ENCODE measurements at places on chromosomes 3 and 15. TPM values are rescaled to one million over a fixed set of nuclear protein-coding genes. Genes with fewer than 3 reads are reported as not detected.
A peak's percentile ranks its signal among the peaks of the same experiment; 100 is the strongest.

Gene SOX14
- total RNA-seq = not detected

Gene FBXW12
- not detected for total RNA-seq

GRCh38 chr15:42594095-42594494 is 18.7 kb downstream of the STARD9 start:
- no peak for DNase-seq

Gene CCDC39
- total RNA-seq = not detected

Gene TMEM266
- not detected for total RNA-seq

DNA sequence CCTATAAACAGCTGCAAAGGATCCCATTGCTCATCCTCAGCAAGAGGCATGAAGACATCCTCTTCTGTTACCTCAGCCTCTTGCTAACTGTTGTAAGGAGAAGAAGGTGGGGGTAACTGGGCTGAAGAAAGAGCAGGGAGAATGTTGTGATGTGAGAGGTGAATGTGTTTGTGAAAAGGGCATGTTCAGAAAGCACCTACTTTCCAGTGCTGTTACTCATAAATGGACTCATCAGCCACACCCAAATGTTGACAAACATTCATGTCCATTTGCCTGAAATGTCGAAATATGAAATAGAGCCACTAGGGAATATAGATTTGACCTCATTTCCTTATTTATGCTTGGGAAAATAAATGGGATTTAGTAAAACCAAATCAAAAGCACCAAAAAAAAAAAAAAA is 12.6 kb downstream of the SLC24A1 start:
- DNase-seq = no peak

Gene CLDN1
- 0.62 TPM for total RNA-seq

- DNase-seq = peak; percentile 48
These were observed 31.0 kb upstream of the KLHL25 start for GRCh38 chr15:85825719-85826118.

GRCh38 chr3:112858410-112859069 is 11.9 kb upstream of the CD200R1L start:
- DNase-seq = no peak

DNA sequence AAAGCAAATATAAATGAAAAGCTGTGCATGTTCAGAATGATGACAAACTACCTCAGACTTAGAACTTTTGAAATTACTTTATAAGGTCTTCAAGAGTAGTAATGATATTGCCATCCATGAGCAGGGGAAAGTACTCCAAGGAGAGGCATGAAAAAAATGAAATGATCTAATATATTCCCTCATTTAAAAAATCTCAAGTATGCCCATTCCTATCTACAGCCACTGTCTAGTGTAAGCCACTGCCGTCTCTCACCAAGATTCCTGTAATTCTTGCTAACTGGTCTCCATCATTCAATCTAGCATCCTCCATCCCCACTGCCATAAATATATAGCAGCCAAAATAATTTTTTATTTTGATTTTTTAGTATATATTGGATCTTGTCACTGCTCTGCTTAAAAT is 258.8 kb downstream of the PLOD2 start:
- peak; percentile 29 for DNase-seq

Gene PBRM1
- 54.0 TPM for total RNA-seq

Gene CCDC80
- total RNA-seq = 57.4 TPM

DNA sequence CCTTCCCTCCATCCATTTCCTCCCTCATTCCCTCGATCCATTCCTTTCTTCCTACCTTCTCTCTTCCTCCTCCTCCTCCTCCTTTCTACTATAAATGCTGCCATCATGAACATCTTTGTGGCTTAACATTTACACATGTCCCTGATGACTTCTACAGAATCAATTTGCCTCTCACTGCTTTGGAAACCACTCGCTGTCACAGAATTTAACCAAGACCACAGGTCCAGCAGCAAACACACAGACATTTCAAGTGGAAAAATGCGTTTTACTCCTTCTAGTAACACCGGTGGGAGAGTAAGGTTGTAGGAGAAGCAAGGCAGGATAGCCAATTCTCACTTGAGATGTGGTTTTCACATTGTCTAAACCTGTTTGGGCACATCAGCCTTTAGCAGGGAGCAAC is 101.4 kb upstream of the LRIG1 start:
- DNase-seq = no peak

Gene CDC25A
- 2.5 TPM for total RNA-seq

- DNase-seq = no peak
These were observed 31.9 kb downstream of the PDIA5 start for GRCh38 chr3:123098426-123099330.

DNA sequence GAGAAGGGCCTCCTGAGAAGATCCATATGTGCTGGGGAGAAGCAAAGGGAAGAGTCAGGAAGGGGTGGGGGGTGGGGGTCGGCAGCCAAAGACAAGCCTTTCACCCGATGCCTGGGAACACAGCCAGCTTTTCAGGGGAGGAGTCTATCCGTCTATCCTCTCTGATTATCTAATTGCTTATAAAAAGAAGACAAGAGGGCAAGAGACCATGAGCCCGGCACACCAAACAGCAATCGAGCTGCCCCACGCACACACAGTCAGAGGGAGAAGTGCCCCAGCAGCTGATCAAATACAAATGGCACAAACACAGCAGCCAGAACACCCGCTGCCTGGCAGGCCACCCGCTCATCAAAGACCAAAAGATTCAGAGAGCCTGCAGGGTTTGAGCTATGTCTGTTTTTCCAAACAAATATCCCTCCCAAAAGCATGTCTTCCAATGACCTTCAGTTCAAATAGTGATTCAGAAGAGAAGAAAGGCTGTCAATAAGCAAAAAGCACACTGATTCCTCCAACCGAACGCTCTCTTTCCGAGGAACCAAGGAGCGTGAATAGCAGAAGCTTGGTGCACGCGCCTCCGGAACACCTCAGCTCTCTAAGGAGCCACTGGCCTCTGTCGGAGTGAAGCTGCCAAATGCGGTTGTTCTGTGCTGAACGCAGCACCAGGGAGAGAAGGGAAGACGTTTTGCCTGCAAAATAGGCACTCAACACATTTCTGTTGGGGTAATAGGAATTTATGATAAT is 419.2 kb downstream of the OCA2 start:
- no peak for DNase-seq

- peak; percentile 67 for DNase-seq
These were observed 98.5 kb upstream of the CCDC80 start for GRCh38 chr3:112739252-112739965.

DNA sequence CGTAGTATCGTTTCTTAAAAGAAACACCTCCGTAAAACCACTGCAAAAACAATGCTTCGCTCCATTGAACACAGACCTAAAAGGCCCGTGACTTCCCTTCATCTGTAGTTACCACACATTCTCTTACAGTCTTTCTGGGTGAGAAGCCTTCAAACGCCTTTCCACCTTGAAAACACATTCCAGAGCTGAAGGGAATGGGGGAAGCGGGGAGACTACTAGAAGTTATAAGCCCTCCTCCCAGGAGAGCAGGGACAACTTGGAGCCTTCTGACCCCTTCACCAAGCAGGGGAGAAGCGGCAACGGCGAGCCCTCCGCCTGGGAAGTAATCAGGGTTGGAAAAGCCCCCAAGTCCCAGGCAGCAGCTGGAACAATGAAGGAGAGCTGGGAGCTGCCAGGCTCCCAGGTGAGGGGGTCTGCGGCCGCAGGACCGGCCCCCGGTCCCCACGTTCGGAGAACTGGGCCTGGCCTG is 461 bp downstream of the SECISBP2L start:
- peak; percentile 35 for DNase-seq

- DNase-seq = no peak
These were observed 28.6 kb upstream of the ITPKA start for GRCh38 chr15:41464889-41465580.

Gene CYP1A1
- not detected for total RNA-seq

Gene SEMA3F
- total RNA-seq = 0.51 TPM

GRCh38 chr15:49627407-49627877 is 6.6 kb downstream of the DTWD1 start:
- peak; percentile 87 for DNase-seq

Gene BFSP2
- total RNA-seq = not detected

Gene CGNL1
- total RNA-seq = 4.0 TPM

Gene MOBP
- total RNA-seq = not detected

- DNase-seq = no peak
These were observed 34.3 kb downstream of the ST6GAL1 start for GRCh38 chr3:186964616-186965015.

DNA sequence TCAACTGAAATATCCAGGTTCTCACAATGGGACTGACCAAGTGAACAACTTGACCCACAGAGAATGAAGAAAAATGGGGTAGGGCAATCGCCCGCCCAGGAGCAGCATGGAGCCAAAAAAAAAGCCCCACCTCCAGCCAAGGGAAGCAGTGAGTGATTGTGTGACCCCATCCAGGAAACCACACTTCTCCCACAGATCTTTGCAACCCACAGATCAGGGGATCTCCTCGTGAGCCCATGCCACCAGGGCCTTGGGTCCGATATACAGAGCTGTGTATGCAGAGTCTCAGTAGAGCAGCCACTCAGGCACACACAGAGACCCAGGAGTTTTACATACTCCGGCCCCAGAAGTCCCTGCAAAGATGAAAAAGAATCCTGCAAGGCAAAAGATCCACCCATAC is 35.7 kb downstream of the PYGO1 start:
- DNase-seq = no peak

Gene POPDC2
- total RNA-seq = 3.5 TPM

DNA sequence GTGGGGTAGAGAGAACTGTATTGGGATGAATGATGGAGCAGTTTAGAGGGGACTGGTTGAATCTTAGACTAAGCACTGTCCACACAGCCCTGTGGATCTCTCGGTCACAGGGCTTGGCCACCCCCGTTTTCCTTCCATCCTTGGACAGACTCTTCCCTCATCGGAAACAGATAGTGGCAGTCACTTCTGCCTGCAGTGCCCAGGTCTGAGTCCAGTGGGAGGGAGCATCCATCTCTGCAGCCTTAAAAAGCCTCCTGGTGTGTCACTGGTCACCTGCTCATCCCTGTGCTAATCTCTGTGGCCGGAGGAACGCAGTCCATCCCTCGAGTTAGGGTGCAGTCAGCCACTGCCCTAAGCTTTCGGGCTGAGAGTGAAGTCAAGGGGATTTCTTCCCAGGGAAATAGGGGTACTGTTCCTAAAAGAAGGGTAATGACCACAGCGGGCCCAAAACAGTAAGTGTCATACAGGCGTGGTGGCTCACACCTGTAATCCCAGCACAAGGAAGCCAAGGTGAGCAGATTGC is 32.0 kb downstream of the PLA2G4D start:
- no peak for DNase-seq

DNA sequence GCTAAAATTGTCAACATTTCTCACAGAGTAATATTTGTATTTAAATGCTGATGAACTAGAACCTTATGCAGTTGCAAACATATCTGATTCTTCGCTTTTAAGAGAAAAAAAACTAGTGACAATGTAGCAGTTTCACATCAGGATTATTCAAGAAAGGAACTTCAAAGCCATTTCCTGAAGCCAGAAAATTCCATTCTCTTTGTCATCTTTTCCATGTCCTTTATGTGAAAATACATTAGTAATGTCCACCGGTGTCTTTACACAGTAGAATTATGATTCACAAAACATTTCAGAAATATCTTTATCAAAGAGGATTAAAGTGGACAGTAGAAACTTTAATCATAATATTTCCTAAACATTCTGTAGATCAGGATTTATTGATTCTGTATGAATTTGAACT is 12.7 kb upstream of the LXN start:
- no peak for DNase-seq

- DNase-seq = no peak
These were observed 43.7 kb upstream of the NDUFB4 start for GRCh38 chr3:120552184-120553172.

GRCh38 chr3:5348229-5348902 is 160.9 kb downstream of the EDEM1 start:
- no peak for DNase-seq

Gene BMF
- 10.4 TPM for total RNA-seq

All from myocyte (in vitro differentiated cells).